ENCODE measurements at places on chromosomes 5 and 9.

GRCh38 chr9:127927201-127927987, 3.2 kb downstream of the PIP5KL1 start:
- DNase-seq = peak; percentile 55

- DNase-seq = no peak
Observed at GRCh38 chr5:90097082-90097477, 312.5 kb downstream of the CETN3 start.

GRCh38 chr9:96508227-96508940, 58.4 kb downstream of the HABP4 start:
- DNase-seq = no peak

- DNase-seq = no peak
Observed at GRCh38 chr5:60415443-60415842, 284.5 kb downstream of the DEPDC1B start.

DNA sequence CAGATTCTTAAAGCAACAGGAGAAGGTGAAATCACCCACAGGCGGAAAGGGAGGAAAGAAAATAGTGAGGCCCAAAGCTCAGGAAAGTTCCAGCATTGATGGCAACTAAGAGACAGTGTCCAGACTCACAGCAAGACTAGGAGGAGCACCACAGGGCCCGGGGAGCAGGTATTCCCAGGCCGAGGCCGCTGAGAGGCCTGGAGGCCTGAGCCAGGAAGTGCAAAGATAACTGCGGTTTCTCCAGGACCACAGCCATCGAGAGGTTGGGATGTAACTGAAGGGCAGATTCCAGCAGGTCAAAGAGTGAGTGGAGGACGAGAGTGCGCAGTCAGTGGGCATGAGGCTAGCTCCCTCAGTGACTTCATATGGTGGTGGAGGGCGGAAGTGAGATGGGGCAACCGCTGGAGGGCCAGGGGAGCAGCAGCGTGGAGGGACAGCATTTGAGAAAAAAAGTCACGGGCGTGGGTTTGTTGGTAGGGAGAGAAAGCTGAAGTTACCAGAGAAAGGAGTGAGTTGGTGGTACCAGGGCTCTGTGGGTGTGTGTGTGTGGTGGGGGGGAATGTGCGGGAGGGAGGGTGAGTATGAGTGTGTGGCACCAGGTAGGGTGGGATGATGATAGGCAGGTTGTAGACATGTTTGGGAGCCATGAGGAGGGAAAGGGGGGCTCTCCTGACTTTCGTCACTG, 89.7 kb downstream of the PSD2 start:
- DNase-seq = no peak

DNA sequence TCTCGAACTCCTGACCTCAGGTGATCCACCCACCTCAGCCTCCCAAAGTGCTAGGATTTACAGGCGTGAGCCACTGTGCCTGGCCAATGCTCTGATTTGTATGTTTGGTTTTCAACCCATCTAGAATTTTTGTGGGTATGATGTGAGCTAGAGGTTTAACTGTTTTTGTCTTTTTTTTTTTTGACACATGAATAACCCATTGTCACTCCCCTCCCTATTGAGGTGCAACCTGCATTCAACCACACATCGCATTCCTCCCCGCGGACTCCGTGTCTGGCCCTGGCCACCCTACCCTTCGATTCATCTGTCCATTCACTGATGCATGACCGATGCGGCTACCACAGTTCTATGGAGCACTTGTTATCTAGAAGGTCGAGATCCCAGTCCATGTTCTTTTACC, 9.5 kb upstream of the FAM163B start:
- no peak for DNase-seq

GRCh38 chr5:79193643-79194042, 42.3 kb upstream of the JMY start:
- no peak for DNase-seq

DNA sequence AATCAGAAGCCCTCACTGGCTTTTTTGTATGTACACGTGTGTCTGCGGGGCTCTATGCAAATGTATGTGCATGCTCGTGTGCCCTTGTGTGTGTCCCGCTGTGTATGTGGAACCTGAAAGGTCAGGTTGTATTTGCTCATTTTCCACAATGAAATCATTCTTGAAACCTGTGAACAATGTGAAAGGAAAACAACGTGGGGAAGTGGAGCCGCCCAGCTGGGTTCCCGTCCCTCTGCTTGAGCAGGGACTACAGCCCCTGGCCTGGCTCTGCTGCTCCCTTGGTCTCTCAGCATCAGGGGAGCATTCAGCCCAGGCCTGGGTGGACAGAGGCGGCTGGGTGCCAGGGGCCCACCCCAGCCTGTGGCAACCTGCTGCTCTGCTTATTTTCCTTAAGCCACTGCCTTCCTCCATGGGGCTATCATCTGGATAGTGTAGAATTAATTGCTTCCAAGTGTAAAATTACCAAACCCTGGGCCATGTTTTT, 3.0 kb downstream of the ECSCR start:
- DNase-seq = no peak

GRCh38 chr9:21873540-21874221, 71.2 kb downstream of the MTAP start:
- no peak for DNase-seq

DNA sequence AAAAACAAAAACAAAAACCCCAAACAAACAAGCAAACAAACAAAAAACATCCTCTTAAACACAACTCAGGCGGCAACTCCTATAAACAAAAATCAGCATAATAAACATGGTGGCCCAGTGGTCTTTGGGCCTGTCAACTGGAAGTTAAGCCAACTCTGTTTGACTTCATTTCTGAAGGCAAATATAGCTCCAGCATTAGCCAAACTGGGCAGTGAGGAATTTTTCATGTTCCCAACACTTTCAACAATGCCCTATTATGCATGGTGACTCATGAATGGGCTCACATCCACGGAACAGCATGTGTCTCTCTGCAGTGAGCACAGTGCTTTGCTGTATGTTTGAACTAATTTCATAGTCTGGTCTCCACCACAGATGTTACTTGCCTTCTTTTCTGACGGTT, 143.9 kb upstream of the STC2 start:
- DNase-seq = no peak

DNA sequence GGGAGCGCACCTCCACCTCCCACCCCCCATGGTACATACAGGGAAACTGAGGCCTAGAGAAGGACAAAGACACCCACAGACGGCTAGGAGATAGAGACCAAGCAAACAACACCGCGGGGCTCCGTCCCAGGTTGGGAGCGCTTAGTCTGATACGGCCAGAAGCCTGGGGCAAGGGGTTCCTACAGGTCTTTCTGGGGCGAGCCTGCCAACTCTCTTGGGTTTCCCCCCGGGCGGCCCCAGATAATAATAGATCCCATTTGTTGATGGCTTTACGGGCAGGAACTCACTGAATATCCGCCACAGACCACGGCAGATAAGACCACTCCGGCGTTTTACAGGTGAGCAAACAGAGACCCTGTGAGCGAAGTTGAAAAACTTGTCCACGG, 5.0 kb upstream of the EBF1 start:
- no peak for DNase-seq

DNA sequence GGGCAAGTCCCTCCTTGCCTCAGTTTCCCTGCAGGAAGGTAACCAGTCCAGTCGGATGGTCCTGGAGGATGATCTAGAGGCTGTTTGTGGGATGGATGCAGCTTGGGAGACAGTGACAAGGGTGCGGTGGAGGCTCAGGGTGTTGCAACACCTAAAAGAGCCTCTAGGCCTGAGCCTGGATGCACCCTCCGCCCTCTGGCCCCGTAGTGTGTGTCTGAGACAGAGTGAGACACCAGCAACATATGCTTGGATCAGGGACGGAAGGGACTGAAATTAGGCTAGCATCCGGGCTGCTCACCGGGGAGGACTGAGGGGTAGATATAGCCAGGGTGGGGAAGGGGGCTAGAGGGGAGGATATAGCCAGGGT, 1.1 kb downstream of the CRAT start:
- DNase-seq = no peak

DNA sequence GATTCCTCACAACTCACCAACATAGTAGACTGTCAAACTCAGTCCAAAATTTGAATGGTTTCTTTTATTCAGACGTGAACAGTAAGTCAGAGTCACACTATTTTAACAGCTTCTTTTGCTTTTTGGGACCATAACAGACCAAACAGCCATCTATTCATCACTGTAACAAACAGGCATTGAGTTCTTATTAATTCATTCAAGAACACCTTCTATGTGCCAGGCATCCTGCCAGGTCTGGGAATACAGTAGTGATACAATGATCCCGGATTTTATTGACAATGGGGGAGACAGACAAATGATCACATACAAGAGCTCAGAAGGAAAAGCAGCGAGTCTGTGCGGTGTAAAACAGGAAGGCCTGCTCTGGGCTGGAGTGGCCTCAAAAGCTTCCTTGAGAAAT, 153.3 kb upstream of the ERCC6L2 start:
- no peak for DNase-seq

- no peak for DNase-seq
Observed at GRCh38 chr5:139812323-139812722, 16.7 kb downstream of the PSD2 start.

DNA sequence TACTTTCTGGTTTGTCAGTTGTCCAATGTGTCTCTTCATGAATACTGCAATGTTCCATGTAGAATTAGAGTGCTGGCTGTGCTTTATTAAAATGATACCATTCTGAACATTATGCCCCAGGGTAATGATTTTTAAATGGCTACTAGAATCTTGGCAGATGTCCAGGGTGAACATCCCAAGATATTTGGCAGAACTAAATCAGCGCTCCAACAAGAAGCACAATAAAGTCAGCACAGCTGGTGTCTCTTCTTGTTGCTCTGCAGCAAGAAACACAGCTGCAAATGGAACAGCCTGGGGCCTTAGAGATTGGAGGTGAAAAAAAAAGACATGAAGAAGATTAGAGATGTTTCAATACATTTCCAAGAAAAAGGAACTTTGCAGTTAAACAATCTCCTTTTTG, 248.3 kb downstream of the CDH18 start:
- DNase-seq = no peak

DNA sequence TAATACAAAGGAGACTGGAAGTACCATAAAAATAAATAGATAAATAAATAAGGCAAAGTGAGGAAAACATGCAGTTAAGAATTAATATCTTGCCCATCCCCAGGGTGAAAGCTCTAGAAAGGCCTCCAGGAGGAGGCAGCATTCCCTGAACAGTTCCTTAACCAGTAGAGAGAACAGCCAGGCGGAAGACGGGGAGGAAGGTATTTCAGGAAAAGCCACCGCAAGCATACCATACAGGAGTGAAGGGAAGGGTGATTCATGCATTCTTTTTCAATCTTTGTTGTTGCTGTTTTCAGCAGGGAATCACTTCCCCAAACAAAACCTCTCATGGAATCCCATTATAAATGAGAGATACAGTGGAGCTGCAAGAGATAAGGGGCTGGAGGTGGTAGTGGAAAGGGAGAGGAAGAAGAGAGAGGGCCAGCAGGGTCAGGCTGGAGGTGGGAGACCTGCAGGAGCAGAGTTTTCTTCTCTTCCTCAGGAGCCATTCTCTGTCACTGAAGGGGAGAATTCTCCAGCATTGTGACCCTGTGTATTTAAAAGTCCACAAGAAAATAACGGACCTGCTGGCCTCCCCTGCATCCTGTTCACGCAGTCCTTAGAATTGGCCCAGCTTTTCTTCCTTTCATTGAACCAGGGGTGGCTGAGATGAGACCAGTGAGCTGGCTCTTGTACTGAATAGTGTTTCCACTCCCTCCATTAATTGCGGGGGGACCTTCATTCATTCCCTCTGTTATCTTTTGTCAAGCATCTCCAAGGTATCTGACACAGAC, 255.9 kb downstream of the FAM114A2 start:
- DNase-seq = no peak

DNA sequence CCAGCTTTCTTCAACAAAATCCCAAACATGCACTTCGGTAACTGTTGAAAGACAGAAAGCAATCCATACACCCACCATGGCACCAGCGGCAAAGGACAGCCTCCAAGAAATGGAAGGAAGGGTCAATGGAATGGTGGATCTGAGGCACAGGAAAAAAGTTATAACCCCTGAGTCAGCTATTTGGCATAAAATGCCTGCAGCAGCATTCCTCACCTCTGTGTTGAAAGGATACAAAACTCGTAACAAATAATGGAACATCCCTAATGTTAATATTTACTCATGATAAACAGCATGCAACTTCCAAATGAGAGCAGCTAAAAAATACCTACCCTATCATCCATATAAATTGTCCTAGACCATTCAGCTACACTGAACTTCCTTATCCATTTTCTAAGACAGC, 9.4 kb downstream of the FBXW11 start:
- no peak for DNase-seq

Data from stimulated activated CD8-positive, alpha-beta memory T cell treated with anti-CD3 and anti-CD28 coated beads, Interleukin-7, amount 100 ng/mL, for 1 hour (primary cell).